ENCODE measurements at places on chromosomes 6 and 20. TPM values are rescaled to one million over a fixed set of nuclear protein-coding genes. Genes with fewer than 3 reads are reported as not detected.

REM1 gene
- total RNA-seq: not detected

RWDD1 gene
- total RNA-seq: 42.8 TPM

BANF2 gene
- total RNA-seq: not detected

GSTA3 gene
- not detected for total RNA-seq

DNA sequence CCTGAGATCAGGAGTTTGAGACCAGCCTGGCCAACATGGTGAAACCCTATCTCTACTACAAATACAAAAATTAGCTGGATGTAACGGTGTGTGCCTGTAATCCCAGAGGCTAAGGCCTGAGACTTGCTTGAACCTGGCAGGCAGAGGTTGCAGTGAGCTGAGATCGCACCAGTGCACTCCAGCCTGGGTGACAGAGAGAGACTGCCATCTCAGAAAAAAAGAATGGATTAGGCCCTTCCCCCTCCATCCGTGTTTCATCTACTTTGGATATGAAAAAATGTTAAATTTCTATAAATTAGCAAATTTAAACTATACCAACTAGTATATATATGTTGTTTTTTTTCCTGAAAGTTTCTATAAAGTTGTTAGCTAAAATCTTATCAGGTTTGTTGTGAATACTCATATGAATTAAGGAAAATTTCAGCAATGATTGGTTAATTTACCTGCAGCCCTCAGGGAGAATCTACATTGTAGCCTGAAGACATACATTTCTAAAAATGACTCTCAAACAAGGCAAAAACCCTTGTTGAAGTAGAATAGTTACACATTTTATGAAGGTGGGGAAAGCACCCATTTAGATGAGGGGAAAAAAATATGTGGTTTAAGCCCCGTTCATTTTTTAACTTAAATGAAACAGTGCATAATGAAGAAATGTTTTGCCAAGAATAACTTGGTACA is 120.9 kb downstream of the TIAM2 start:
- no peak for DNase-seq
- H3K4me1 ChIP-seq: no peaks in the 10 kb centered on the region
- no peaks in the 10 kb centered on the region for H3K36me3 ChIP-seq
- no peak overlapping the region for H3K27ac ChIP-seq
